Activated CD8-positive, alpha-beta memory T cell treated with anti-CD3 and anti-CD28 coated beads, Interleukin-2, amount 10 ng/mL, durations not matched to agents 7 days and 5 days (primary cell): ENCODE measurements at places on chromosomes 13 and 19. TPM values are rescaled to one million over a fixed set of nuclear protein-coding genes. Genes with fewer than 3 reads are reported as not detected.

FTL gene
- 1,403 TPM for total RNA-seq

GRCh38 chr19:390386-391206 lies 18.4 kb downstream of the C2CD4C start:
- DNase-seq, result no peak

- DNase-seq, result no peak
Observed at GRCh38 chr13:79874396-79875360, 393.7 kb downstream of the NDFIP2 start.

DNA sequence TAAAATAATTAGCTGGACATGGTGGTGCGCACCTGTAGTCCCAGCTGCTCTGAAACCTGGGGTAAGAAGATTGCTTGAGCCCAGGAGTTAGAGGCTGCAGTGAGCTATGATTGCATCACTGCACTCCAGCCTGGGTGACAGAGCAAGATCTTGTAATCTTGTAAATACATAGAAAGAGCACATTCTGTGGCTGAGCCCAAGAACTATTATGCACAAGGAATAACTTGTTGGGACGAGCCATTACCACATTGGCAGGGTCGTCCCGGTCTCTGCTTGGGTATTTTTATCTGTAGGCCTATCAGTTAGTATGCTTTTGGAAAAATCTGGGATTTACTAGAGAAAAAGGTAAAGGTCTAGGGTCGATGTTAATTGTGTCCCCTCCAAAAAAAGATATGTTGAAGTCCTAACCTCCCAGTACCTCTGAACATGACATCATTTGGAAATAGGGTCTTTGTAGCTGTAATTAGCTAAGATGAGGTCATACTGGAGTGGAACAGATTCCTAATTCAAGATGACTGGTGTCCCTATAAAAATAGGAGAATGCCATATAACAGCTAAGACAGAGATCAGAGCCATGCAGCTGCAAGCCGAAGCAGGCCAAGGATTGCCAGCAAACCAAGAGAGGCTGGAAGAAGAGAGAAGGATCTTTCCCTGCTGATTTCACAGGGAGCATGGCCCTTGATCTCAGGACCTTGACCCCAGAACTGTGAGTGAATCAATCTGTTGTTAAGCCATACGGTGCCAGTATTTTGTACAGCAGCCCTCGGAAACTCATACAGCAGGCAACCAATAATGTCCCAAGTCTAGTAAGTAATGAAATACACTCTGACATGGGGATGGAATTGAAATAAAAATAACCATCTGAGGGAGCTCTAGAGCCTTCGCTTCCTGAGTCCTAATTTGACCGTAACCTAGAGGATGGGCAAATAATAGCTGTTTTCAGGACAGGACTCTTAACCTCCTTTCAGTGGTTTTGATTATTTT lies 77.0 kb downstream of the TM9SF2 start:
- no peak for DNase-seq

GRCh38 chr19:5042556-5042955 lies 73.6 kb downstream of the KDM4B start:
- no peak for DNase-seq

DNA sequence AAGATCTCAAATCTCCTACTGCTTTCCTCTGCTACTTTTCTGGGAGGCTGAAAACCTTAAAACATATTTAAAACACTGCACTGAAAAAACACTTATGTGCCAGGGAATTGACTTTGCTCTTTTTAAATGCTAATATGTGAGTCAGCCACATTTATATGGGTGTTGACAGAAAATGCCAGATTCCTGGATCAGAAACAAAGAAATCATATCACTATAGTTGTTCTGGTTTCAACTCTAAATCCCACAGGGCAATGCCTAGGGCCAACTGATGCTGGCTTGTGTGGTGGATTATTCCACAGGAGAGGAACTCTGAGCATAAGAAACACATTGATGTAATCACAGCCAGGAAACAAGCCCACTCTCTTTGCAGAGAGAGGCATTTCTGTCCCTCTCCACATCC lies 1439.0 kb upstream of the SPRY2 start:
- DNase-seq, result no peak

ADM5 gene
- 3.5 TPM for total RNA-seq

DNA sequence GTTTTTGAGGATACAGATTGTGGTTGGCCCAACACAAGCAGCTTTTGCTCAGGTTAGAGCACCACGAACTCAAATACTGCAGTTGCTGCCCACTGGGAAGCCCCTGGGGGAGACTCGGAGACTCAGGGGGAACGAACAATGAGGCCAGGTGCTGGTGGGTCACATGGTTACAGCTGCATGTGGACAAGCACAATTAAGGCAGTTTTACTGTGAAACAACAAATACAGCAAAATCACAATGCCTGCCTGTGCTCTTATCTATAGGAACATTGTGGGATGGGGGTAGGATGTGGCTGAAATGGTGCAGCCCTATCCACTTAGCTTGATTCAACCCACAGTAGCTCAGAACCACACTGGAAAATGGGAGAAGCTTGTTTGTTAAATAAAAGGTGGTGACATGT lies 119.7 kb upstream of the SPATA13 start:
- DNase-seq, result no peak

DNA sequence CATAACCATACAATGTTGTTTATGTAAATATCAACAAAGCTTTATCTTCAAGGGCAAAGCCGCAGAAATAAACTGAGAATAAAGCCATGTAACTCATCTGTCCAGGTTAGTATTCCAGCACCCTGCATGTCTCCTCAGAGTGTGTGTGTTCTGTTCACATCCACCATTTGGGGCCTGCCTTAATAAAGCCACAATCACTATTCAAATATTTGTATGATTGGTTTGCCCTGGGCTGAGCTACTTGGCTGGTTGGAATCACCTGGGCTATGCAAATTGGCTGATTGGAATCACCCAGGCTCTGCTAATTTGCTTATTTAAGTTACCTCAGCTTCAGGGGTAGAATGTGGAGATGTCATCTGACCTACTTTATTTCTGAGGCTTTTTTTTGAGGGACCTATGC lies 42.4 kb upstream of the ZNF737 start:
- no peak for DNase-seq
